ENCODE measurements at places on chromosomes 12 and 14. TPM values are rescaled to one million over a fixed set of nuclear protein-coding genes. Genes with fewer than 3 reads are reported as not detected.
A peak's percentile ranks its signal among the peaks of the same experiment; 100 is the strongest.

GRCh38 chr12:71237128-71237527 is 79.3 kb upstream of the TSPAN8 start:
- no peak for DNase-seq

RCOR1 gene
- total RNA-seq, result 11.4 TPM

ANHX gene
- not detected for total RNA-seq

GRCh38 chr14:34668111-34668510 is 38.2 kb upstream of the SNX6 start:
- no peak for DNase-seq

RHOJ gene
- total RNA-seq, result 7.8 TPM

DNA sequence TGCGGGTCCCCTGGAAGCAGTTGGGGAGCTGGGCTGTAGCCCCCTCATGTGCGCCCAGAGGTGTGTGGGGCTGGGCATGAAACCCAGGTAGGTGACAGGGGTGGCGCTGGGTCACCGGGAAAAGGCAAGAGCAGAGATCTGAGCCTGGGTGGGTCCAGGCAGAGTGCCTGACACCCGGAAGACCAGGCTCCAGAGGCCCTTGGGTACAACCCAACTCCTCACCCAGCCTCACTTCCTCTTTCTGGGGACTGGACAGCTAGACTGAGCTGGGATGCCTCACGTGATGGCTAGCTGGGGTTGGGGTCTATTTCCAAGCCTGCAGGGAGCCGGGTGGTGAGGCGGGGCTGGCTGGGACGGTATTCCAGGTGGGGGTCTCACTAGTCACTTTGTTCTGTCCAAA is 16.3 kb upstream of the CYP46A1 start:
- DNase-seq, result no peak

GRCh38 chr14:68568907-68569897 is 223.7 kb downstream of the ZFP36L1 start:
- DNase-seq, result no peak

PAPLN gene
- 0.28 TPM for total RNA-seq

- DNase-seq, result peak; percentile 53
Measured at GRCh38 chr12:124625867-124626675, 58.7 kb upstream of the NCOR2 start.

VAMP1 gene
- total RNA-seq, result 7.2 TPM

DNA sequence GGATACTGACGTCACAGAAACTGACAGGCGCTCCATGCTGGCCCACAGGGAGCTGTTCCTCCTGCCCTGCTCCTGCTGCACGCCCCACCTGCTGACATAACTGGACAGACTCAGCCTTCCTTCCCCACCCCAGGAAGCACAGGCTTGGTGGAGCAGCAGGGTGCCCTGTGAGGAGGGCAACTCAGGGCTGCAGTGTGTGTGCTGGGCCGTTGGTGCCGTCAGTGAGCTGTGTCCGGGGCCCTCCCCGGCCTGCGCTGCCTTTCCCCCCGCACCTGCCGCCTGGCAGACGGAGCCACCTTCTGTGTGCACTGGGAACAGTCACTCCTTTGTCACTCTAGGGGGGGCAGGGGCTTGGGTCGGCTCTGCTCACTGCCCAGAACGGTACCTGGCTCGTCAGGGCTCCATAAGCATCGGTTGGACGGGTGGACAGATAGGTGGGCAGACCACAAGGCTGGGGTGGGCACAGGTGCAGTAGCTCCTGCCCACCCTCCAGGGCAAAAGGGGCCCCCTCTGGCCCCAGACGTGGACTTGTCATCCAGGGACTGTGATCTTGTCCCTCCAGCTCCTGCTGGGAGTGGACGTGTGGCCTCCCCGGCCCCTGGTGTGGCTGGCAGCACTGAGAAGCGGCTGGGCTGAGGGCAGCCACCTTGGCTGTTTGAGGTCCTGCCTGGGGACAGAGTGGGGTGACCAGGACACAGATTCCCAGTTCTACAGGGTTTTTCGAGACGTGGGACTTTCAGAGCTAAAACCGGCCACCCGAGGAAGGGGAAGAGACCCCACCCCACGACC is 32.8 kb downstream of the FBRSL1 start:
- DNase-seq, result no peak

GRCh38 chr12:82660541-82661325 is 26.0 kb upstream of the TMTC2 start:
- no peak for DNase-seq

AICDA gene
- total RNA-seq, result not detected

GRCh38 chr12:74781991-74782485 is 244.4 kb downstream of the ATXN7L3B start:
- no peak for DNase-seq

DNA sequence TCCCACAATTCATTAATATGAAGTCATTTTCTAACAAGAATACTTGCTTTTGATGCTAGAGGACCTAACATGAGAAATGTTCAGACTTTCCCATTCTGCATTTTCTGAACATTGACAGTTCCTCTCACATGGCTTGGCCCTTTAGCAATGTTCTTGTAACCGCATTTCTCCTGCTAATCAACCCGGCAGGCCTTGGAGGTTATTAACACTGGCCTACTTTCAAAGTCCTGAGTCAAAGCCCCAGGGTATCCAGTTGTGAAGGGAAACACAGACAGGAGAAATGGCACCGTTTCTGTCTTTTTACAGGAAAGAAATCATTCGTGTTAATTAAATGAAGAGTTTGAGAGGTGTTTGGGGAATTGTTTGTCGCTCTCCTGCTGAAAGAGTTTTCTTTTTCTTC is 446.5 kb upstream of the MIS18BP1 start:
- DNase-seq, result no peak

GRCh38 chr12:6383572-6384498 is at the start of gene LTBR:
Gene LTBR, plus strand, starts transcription at chr12:6384162. Its CDS starts 197 bp downstream, at chr12:6384359.
- peak; percentile 90 for DNase-seq

KRT80 gene
- total RNA-seq, result 0.56 TPM

- peak; percentile 17 for DNase-seq
Measured at GRCh38 chr14:90137807-90138206, 76.0 kb downstream of the KCNK13 start.

DNA sequence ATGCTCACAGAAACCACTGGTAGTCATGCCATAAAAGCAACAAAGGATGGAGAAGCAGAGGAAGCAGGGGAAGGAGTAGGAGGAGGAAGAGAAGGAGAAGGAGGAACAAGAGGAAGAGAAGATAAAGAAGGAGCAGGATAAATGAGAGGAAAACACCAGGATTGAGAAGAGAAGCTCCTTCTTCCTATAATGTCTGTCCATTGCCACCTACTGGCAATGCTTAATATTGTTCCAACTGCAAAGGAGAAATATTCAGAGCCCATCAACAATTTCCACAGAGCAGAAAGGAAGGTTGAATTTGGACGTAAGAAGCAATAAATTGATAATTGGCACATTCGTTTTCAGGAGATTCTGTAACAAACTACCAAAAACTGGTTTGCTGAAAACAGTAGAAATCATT is 898.4 kb downstream of the SLC16A7 start:
- DNase-seq, result peak; percentile 63

- DNase-seq, result no peak
Measured at GRCh38 chr12:64943686-64944085, 119.2 kb downstream of the TBC1D30 start.

DNA sequence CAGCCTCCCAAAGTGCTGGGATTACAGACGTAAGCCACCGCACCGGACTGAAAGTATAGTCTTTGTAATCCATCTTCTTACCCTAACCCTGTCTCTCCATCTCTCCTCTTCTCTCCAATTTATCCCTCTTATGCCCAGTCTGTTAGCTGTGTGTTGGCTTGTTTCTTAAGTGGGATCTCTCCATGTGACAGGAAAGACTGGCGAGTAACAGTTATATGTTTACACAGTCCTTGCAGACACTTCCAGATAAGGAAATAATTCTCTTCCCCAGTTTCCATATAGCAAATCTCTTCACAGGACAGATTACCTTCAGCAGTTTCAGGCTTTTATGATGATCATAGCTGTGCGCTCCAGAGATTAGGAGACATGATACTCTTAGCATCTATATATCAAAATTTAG is 16.0 kb upstream of the DIP2B start:
- DNase-seq, result peak; percentile 12

- no peak for DNase-seq
Measured at GRCh38 chr12:104452087-104452486, 4.7 kb upstream of the CHST11 start.

PROX2 gene
- not detected for total RNA-seq

- peak; percentile 5 for DNase-seq
Measured at GRCh38 chr12:66708704-66709456, 30.0 kb upstream of the GRIP1 start.

DNA sequence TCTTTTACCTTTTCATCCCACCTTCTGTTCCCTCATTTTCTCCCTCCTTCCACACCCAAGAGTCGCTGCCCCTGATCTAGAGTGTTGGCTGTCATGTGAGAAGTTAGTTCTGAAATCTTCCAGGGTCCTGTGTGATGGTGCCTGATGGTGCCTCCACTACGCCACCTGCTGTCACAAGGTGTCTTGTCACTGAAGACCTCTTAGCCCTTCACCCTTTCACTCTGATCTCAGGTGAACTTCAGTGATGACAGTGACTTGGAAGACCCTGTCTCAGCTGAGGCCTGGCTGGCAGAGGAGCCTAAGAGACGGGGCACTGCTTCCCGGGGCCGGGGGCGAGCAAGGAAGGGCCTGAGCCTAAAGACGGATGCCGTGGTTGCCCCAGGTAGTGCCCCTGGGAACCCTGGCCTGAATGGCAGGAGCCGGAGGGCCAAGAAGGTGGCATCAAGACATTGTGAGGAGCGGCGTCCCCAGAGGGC is 7.6 kb upstream of the PFDN5 start:
- DNase-seq, result peak; percentile 61

DNA sequence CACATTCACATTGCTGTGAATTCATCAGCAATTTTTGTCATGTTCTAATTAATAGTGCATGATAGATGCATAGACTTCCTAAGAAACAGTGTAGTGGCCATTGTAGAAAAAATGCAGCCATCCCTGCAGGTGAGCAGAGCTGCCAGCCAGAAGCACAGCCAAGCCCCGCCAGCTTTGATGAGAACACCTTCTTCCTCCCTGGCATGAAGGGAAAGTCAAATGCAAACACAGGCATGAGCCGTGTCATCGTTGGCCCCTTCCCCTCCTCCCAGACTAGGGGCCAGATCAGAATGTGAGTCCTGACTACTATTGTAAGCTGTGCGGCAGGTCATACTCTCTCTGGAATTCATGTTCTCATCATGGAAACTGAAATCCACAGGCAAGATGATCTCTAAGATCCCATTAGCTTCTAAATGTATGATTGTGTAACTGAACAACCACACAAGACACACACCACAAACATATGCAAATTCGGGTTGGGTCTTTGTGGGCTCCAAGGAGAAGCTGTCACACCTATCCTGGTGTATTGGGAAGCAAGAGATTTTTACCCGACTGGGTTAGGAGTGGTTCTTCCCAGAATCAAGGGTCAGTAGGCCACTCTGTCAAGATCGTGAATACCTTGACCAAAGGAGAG is 2.8 kb upstream of the AQP2 start:
- no peak for DNase-seq

- peak; percentile 81 for DNase-seq
Measured at GRCh38 chr12:52372216-52373154, 5.2 kb upstream of the KRT85 start.

- no peak for DNase-seq
Measured at GRCh38 chr14:21414137-21414631, 30.4 kb upstream of the SUPT16H start.

C14orf132 gene
- total RNA-seq, result 6.9 TPM

DNAJC22 gene
- 6.7 TPM for total RNA-seq

DNA sequence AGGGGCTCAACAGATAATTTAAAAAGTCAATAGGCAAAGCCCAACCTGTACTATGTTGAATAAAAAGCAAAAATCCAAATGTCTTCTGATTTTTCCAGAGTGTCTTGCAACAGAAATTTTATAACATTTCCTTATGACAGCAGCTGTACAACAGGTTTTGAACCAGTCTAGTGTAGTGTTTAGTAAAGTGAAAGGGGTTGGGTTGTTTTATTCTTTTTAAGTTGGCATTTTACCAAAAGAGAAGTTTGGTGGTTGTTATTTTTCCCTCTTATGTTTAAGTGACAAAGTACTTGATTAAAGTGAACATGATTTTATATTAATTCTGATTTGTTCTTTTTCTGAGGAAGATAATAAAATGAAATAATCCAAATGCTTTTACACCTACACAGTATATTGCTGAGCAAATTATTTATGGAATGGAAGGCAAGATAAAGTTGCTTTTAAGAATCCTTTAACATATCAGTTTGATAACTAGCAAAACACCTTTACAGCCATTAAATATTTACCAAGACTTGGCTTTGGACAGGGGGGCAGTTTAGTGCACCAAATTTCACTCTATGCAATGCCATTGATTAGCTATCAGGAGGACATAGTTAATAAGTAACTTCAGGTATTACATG is 128.9 kb downstream of the FOXA1 start:
- DNase-seq, result no peak

GRCh38 chr14:32764131-32764530 is 174.5 kb upstream of the NPAS3 start:
- no peak for DNase-seq

MANSC1 gene
- total RNA-seq, result 1.1 TPM

CLEC12A gene
- total RNA-seq, result not detected

SSPN gene
- 7.8 TPM for total RNA-seq

DNA sequence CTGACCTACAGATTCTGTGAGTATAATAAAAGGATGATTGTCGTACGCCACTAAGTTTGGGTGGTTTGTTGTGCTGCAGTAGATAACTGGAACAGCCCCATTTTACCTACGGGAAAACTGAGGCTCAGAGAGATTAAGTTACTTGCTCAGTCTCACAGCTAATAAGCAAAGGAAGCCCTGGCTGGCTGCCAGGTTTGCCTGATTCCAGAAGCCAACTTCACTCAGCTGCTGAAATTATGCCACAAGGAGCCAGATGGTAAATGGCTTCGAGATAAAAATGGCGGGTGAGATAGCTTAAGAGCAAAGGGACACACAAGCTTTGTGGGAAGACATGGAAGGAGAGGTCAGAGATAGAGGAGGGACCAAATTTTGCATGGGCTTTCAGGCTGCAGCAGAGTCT is 191.5 kb upstream of the NOS1 start:
- DNase-seq, result no peak

OR4E2 gene
- not detected for total RNA-seq

CCDC60 gene
- total RNA-seq, result not detected

DNA sequence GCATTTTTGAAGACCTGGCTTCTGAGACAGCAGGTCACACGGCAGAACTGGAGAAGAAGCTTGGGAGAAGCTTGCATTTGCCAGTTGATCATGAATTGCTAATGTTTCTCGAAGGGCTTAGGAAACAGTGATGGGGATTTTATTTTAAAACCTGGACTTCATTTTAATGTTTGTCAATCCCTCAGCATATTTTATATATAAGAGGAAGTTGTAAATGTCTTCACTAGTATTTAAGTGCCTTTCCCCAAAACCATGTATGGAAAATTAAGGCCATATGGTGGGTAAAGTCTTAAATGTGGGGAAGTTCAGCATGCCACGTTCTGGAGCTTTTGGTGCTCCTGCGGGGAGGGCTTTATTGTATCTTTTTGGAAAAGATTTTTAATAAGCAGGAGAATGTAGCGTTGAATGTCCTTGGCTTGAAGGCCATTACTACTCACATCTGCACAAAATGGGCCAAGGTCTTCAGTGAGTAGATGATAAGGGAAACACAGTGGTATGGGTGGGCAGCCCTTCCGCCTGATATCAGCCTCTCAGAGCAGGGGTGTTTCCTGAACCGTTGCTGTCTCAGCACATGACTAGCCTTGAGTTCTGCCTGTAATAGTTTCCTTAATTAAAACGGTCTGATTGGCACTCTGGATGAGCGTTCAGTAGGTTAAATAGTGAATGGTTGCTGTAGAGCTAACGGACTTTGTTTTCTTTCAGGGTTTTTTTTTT is 511.4 kb downstream of the PCNX1 start:
- no peak for DNase-seq

GRCh38 chr14:29937116-29937515 is 9.5 kb upstream of the PRKD1 start:
- DNase-seq, result peak; percentile 48

GRCh38 chr14:87623616-87624015 is 369.4 kb downstream of the GALC start:
- no peak for DNase-seq

OAS1 gene
- not detected for total RNA-seq
